ENCODE measurements at places on chromosomes 12 and 14.

- DNase-seq, result no peak
Measured at GRCh38 chr14:71714225-71714624, 218.0 kb upstream of the RGS6 start.

DNA sequence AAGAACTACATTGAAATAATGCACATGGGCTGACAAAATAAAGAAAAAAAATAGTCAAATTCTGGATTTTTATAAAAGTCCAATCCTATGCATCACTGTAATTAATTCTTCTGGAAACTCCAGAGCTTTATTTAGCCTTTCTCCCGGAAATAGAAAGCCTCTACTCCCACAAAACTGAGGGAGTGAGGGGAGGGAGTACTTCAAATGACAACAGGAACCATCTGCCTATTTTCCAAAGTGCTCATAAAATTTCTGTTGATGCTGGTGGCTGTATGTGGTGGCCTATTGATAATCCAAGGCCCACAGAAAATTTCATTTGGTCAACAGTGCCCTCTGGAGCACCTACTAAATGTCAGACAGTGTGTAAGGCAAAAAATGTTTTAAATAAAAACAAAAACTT, 64.6 kb downstream of the KIF21A start:
- no peak for DNase-seq

- DNase-seq, result no peak
Measured at GRCh38 chr14:35441160-35441559, 36.6 kb upstream of the NFKBIA start.

DNA sequence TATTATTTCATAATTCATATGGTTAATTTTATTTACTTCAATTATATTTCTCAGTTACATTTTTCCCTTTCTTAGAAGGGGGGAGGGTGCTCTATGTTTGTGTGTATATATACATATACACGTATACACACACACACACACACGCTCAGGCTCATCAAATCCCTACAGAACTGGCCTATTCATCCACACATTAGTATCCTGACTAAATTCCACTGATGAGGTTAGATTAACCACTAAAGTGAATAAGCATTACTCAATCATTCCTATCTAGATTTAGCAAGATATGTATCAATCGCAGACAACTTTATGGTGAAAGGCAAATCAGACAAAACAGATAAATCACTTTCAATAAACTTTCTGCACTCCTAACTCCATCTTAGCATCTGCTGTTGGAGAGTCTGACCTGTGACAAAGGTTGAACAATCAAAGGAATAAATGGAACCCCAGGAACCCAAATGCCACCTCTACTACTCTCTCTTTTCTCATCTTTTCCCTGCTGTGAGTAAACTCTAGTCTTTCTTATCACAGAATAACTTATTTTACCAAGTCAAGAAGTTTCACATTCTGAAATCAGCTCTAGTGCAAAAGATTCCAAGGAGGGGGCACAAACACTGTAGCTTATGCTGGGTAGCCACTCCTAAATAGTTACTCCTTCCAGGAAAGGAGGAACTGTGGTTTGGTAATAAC, 67.6 kb downstream of the RALGAPA1 start:
- no peak for DNase-seq

DNA sequence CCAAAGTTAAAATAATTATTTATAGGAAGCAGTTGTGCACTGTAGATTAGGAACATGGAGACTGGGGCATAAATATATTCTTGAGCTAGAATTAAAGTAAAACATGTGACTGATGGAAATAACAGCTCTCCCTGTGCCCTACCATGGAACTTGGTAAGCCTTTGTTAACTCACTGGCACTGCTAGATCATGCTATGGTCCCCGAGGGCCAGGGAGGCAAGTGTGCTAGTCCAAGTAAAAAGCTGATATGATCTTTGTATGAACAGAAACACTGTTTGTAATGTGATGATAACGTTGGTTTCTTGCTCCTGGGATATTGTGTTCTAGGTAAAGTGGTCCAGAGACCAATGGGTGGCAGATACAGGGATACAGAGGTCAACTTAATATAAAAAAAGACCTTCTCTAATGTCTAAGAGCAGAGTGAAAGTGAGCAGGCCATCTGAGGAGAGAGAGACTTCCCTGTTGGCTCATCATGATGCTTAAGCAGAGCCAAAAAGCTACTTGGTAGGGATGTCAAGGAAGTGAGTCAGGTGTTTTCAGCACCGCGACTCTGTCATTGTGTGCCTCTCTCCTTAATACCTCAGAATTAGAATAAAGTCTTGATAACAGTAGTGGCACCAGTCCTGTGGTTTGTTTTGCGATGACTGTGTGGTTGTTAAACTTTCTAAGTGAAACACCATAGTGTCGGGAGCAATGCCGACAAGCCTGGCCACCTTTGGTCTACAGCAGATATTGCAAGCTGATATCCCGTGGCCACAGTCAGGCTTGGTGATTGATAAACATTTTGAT, 27.6 kb downstream of the BICD1 start:
- DNase-seq, result peak; percentile 22

DNA sequence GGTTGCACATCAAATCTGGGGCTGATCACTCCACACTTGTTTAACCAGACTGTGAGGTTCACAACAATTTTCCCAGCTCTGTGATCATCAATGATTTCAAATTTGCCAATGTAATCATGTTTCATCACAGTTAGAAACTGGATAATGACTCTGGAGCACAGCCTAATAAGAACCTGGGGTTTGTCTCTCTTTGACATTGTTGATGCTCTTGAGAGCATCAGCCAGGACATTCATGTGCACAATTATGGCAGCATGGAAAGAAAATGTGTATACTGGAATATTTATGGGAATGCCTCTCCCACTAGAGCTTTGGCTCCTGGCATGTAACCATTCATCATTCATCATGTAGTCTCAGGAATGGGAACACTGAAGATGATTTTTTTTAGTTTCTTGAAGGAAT, 47.0 kb downstream of the SIX1 start:
- no peak for DNase-seq

GRCh38 chr12:6082613-6083012, 41.9 kb downstream of the VWF start:
- DNase-seq, result no peak

- DNase-seq, result no peak
Measured at GRCh38 chr14:61480704-61481285, 159.4 kb downstream of the PRKCH start.

GRCh38 chr14:104359301-104359968, 220.1 kb upstream of the C14orf180 start:
- no peak for DNase-seq

- DNase-seq, result no peak
Measured at GRCh38 chr12:126535971-126536370, 1470.7 kb downstream of the AACS start.

- DNase-seq, result no peak
Measured at GRCh38 chr14:22613736-22614239, 15.7 kb downstream of the ABHD4 start.

GRCh38 chr14:64197996-64198395, 96.2 kb downstream of the ESR2 start:
- DNase-seq, result no peak

DNA sequence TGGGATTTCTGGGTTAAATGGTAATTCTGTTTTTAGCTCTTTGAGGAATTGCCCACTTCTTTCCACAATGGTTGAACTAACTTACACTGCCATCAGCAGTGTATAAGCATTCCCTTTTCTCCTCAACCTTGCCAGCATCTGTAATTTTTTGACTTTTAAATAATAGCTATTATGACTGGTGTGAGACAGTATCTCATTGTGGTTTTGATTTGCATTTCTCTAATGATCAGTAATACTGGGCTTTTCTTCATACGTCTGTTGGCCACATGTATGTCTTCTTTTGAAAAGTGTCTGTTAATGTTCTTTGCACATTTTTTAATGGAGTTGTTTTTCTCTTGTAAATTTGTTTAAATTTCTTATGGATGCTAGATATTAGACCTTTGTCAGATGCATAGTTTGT, 323.7 kb downstream of the CCDC91 start:
- DNase-seq, result no peak

DNA sequence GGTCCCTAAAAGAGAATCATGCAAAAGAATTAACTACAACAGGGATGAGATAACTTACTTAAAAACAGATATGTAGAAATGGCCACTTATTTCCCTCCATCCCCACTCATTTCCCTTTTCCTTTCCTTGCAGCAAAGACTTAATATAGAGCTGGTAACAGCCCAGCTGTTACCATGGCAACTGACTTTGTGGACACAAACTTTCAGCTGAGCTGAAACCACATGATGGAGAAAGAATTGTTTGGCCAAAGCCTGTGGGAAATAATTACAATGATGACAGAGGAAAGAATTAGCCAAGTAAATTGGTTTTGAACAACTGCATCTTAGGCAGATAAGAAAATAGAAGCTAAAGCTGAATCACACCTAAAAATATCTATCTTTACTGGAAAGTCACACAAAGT, 364.9 kb downstream of the GALC start:
- no peak for DNase-seq

DNA sequence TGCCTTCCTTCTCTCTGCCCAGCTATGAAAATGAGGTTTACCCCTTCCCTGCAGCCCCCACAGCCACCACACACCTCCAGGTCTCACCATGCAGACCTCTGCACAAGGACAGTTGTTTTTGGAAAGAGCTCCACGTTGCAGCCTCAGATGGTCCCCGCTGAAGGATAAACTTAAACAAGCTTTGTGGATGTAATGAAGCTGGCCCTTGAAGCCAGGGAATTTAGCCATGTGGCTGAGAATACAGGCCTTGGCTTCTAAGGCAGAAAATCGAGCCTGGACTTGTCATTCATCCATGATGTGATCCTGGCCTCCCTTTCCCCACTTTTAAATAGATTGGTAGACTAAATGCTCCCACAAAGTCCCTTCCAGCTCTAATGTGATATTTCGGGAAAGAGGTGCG, 79.4 kb downstream of the TBX3 start:
- no peak for DNase-seq

DNA sequence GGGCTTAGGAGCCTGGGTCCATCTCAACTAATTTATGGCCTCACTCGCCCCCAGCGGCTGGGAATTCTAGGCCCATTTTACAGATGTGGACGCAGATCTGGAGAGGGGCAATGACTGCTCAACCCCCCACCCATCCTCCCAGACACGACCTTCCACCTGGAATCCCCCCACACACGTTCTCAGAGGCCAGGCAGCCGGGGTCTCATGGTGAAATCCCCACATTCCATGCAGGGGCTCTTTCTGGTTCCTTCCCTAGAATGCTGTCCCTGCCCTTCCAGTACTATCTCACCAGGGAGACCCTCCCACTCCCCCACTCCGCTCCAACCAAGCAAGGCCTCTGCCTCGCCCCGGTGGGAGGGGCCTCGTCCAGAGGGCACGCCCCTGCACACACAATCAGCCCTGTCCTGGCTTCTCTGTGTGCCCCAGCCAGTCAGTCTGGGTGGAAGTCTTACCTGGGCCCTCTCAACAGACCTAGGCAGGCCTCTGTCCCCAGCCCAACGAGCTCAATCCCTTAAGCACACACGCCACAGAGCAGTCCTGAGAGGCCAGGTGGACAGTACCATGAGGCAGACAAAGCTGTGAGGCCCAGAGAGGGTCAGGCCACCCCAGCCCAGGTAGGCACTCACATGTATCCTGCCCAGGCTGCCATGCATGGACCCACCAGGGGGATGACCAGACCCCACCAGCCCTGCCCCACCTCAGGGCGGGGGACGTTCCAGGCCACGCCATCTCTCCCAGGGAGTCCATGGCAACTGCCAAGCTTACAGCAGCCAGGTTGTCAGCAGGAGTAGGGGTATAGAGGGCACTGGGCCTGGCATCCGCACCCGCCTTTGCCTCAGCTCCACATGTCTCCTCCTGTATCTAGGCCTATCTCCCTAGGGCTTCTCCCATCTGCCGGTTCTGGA, 1.3 kb upstream of the ANKRD9 start:
- DNase-seq, result no peak

GRCh38 chr12:4286771-4287317, 13.3 kb downstream of the CCND2 start:
- no peak for DNase-seq

GRCh38 chr12:106631150-106631549, 48.3 kb downstream of the RFX4 start:
- DNase-seq, result no peak

DNA sequence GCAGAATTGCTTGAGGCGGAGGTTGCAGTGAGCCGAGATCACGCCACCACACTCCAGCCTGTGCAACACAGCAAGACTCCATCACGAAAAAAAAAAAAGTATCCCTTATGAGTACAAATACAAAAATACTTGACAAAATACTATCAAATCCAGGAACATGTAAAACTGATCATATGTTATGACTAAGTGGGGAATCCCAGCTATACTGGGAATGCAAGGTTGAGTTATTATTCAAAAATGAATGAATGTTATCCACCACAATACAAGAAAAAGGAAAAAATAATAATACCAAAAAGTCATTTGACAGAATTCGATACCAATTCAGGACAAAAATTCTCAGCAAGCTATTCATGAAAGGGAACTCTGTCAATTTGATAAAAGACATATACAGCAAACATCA, 32.6 kb downstream of the MOK start:
- DNase-seq, result no peak

- peak; percentile 62 for DNase-seq
Measured at GRCh38 chr14:77024171-77024691, 4.3 kb downstream of the IRF2BPL start.

GRCh38 chr14:93109572-93110481, 5.9 kb downstream of the ITPK1 start:
- no peak for DNase-seq

Data from stimulated activated effector memory CD8-positive, alpha-beta T cell treated with anti-CD3 and anti-CD28 coated beads, Interleukin-12 subunit alpha, Interleukin-12 subunit beta, amount 100 ng/mL, for 72 hours (primary cell).